ENCODE measurements at places on chromosomes 12 and 14.

DNA sequence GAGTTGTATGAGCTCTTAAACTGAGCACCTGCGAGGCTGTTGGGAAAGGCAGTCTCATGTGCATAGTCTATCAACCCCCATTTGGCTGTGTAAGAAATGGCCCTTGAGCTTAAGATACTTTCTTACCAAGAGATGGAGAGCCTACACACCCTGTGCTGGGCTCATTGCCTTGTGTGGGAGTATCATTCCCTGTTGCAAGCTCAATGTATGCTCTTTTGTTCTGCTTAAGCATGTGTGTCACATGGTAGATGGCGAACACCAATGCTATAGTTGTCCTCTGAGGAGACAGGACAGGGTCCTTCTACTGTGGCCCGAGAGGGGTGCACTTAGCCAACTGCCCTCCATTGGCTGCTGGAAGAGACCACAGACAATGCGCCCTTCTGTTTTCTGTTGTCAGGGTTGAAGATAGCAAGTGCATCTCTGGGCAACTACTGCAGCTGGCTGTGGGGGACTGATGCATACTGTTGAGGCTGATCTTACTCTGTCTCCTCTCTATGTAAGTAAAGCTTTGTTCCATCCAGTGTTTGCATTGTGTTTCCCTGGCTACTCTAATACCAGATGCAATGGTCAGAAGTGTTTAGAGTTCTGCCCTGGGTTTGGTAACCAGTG lies 79.5 kb downstream of the PTPRB start:
- ATAC-seq, result no peak

DNA sequence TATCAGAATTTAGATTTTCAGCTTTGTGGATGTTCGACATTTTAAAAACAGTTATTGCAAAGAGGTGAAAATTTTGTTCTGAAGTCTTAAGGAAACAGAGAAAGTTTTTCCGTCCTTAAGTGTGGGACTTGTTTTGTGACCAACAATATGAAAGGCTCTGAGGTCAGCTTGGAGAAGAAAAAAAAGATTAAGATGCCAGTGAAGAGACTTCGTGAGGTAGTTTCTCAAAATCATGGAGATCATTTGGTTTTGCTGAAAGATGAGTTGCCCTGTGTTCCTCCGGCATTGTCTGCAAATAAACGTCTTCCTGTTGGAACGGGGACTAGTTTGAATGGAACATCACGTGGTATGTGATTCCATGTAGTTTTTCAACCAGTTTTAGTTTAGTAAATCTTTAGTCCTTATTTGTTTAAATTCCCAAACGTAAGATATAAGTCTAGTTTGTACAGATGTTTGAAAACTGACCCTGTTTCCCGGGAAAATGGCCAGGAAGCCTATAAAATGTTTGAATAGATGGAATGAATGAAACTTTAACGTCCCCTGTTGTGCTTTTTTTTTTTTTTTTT lies 682 bp downstream of the KIAA0586 start:
- no peak for ATAC-seq

DNA sequence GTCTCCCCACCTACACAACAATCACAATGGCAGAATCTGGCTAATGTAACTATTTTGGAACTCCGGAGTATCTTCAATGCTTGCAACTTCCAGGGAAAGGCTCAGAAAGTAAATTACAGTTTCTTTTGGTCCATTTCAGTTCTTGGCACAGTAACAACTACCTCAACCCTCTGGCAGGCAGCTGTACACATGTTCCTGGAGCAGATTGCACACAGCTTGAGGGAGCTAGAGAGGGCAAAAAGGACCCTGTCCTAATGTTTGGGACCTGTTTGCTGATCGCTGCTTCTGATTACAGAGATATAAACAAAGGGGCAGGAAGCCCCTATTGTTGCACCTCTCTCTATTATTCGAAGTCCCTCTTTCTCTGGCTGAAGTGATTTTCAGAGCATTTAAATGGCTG lies 35.2 kb upstream of the SLC38A1 start:
- ATAC-seq, result no peak

- no peak for ATAC-seq
These were observed 18.5 kb downstream of the GAS2L3 start for GRCh38 chr12:100591979-100592378.

DNA sequence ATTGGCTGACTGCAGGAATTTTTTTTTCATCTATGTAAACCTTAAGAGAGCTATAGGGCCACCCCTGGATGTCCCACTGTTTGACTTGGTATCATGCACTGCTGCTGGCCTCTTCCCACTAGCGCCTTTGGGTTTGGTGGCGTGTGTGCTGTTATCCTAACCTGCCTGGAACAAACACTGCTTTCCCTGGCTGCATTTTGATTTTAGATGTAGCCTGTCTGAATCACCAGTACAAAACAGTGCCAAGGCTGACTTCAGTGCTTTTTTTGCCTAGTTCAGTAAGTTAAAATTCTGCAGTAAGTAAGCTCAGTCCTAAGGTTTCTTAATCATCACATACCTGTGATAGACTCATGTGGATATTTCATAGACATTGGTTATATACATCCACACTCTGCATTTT lies 99.2 kb downstream of the EML1 start:
- ATAC-seq, result no peak

DNA sequence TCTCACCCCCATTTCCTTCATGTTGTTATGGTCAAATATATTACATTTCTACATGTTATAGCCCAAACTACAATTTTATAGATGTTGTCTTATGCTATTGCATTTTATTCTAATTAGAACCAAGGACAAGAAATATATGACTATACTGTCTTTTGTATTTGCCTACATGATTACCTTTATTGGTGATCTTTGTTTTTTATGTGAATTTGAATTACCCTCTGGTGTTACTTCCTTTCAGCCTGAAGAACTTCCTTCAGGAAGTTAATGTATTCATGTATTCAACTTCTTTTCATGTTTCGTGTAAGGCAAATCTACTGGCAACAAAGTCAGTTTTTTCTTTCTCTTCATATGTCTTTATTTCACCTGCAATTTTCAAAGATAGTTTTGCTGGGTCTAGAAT lies 8.7 kb upstream of the B3GNT4 start:
- ATAC-seq, result no peak

GRCh38 chr12:2634471-2634870 lies 160.3 kb upstream of the FKBP4 start:
- no peak for ATAC-seq

DNA sequence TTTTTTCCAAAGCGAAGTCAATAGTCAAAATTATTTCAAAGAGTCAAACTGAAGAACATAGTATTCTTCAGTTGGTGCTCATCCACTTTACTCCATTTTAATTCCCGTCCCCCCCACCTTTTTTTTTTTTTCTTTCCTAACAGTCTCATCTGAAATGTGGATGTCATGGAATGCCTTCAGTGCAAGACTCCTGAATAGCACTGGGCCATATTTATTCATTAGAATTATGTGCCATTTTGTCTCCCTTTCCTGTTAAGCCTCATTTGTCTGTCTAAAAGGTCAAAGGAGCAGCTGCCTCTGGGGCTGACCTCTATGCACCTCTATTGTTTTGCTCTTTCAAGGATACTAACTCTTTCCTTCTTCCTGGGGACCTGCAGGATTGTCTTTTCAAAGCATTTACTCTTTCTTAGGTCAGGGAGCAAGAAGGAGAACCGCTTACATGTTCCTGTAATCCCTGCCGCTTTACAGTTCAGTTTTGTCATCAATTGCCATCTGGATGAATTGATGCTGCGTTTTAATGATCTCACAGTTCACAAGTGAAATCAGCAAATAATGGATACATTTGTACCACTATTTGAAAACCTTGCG lies 310.6 kb downstream of the NPAS3 start:
- ATAC-seq, result no peak

- no peak for ATAC-seq
These were observed 414.3 kb downstream of the TMEM121 start for GRCh38 chr14:105940534-105941225.

GRCh38 chr14:54893151-54893760 lies 9.4 kb downstream of the GCH1 start:
- no peak for ATAC-seq

DNA sequence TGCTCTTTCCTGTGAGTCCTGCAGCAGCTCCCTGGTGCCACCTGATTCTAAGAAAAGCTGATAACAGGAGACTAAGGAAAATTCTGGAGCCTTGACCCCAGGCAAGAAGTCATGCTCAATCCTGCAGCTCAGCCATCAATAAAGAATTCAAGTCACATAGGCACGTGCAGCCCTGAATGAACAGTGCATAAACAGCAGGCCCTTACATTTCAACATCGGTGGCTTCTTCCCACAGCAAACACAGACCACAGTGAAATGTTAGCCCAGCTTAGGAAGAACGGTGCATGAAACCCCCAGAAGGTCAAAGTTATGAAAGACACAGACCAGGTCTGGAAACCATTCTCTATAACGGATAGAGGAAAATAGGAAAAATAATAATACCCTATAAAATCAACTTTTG lies 10.5 kb downstream of the CINP start:
- ATAC-seq, result no peak

GRCh38 chr14:34742270-34743115 lies 28.1 kb upstream of the CFL2 start:
- ATAC-seq, result no peak
